Spinal cord (tissue), 10 donors: ENCODE measurements at places on chromosomes 7 and 10. TPM values are rescaled to one million over a fixed set of nuclear protein-coding genes. Genes with fewer than 3 reads are reported as not detected.
A peak's percentile ranks its signal among the peaks of the same experiment; 100 is the strongest.

- no peak for DNase-seq
Observed at GRCh38 chr7:113810080-113810744, 108.6 kb downstream of the PPP1R3A start.

The LBX1 gene
- total RNA-seq: 4.0 TPM

The RAPGEF5 gene
- total RNA-seq: 76.4 TPM

The RNF32 gene
- 2.2 TPM for total RNA-seq

DNA sequence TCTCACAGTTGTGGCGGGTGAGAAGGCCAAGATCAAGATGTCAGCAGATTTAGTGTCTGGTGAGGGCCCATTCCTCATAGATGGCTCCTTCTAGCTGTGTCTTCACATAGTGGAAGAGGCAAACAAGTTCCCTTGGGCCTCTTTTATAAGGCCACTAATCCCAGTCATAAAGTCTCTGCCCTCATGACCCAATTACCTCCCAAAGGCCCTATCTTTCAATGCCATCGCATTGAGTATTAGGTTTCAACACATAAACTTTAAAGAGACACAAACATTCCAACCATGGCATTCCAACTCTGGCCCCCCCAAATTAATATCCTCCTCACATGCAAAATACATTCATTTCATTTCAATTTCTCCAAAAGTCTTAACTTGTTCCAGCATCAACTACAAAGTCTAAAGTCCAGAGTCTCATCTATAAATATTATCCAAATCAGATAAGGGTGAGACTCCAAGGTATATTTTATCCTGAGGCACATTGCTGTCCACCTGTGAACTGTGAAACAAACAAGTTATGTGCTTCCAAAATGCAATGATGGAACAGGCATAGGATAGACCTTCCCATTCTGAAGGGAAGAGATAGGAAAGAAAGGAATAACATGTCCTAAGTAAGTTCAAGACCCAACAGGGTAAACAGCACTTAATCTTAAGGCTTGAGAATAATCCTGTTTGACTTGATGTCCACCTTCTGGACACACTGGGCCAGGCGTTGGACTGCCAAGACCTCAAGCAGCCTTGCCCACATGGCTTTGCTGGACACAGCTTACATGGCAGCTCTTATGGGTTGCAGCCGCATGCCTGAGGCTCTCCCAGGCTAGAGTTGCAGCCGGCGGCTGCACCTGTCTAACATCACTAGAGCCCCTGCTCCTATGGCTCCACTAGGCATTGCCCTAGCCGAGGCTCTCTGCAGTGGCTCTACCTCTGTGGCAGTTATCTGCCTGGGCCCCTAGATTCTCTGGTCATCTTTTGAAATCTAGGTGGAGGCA, 312.8 kb downstream of the TNS3 start:
- DNase-seq: no peak

DNA sequence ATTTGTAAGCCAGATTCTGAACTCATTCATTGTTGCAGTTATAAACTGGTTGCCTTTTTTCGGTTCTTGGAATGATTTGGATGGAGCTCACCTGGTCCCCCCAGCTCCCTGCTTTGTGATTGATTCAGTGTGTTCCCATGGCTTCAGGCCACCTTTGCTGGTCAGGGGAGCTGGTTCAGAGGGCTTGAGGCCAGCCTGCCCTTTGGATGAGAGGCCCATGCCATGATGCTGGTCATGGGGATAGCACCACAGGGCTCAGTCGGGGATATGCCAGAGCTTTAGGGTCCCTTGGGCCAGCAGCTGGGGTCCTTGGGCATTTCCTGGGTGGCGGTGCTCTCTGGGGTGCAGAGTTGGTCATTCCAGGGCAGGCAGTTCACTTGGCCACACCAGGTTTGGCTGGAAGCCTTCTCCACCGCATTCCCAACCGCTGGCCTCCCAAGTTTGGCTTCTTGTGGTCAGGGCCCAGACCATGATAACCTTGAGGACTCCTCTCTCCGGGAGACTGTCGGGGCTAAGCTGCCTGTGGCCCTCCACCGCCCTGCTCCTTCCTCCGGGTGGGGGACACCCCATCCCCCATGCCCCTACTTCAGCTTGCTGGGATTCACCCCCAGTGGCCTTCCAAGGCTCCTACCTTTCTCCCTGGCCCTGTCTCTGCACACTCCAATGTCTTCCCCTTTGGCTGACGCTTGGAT, 65.1 kb downstream of the MGMT start:
- DNase-seq: no peak

The CLIP2 gene
- 44.9 TPM for total RNA-seq

DNA sequence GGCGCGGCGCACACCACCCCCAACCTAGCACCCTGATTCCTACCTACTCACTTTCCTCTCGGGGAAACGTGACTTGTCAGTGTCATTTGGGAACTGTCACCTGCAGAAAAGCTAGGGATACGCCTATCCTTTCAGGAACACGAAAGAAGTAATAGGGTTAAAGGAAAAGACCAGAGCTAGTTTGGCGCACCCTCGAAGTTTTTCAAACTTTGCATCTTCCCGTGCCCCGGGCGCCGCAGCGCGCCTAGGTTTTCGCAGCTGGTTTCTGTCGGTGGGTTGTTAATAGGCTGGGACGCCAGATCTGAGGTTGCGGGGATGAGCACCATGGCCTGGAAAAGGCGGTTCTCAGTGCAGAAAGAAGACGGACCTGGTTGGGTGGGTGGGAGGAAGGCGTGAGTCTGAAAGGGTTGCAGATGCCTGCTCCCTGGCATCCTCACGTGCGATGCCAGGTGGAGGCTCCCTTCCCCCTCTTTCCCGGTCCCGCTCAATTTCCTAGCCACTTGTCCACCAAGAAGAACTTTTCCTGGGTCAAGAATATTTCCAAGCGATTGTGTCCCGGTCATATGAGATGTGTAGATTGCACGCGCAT, 568 bp upstream of the MEOX2 start:
- DNase-seq: no peak

DNA sequence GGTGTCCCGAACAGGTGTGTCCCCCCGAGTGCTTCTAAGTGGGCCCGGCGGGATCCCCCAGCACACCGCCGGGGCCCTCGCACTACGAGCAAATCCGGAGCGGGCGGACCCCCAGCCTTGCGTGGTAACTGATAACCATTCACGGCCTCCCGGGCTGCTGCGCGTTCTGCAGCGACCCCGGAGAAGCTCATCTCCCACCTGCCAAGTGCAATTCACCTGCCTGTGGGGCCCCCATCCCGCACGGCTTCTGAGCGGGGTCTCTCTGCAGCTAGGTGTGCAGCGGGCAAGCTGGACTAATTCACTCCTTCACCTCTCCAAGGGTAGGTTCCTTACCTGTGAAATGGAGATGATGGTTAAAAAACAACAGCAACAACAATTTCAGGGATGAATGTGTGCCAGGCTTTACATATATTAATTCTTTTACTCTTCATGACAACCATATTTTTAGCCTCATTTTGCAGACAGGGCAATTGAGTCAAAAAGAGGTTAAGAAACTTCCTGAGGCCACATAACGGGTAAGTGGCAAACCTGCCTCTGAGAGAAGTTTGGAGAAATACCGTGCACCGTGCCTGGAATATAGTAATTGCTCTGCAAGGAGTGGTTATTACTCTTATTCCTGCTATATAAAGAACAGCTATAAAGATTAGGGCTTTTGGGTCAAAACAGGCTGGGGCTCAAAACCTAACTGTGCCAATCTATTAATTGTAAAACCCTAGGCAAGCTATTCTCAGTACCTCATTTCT, 652 bp upstream of the PODXL start:
- peak; percentile 76 for DNase-seq

DNA sequence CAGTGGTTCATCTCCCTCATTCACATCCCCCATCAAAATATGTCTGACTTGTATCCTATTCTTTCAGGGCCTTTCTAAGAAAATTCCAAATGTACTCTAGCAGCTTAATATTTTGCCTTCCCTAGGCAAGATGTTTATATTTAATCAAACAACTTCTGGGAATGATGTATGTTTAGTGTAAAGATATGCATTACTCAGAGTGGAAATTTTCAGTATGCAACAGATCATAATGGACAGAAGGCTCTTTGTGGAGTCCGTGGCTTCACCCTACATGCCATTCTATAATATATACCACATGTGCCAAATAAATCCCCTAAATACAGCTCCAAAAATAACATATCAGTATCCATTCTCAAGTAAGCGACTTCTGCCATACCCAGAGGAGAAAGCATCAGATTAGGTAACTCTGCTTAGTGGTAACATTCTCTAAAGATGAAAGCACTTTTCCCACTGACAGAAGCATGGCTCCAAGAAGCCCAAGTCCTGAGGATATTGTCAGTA, 316.6 kb downstream of the KCNMA1 start:
- DNase-seq: no peak

The DGKI gene
- total RNA-seq: 21.5 TPM

DNA sequence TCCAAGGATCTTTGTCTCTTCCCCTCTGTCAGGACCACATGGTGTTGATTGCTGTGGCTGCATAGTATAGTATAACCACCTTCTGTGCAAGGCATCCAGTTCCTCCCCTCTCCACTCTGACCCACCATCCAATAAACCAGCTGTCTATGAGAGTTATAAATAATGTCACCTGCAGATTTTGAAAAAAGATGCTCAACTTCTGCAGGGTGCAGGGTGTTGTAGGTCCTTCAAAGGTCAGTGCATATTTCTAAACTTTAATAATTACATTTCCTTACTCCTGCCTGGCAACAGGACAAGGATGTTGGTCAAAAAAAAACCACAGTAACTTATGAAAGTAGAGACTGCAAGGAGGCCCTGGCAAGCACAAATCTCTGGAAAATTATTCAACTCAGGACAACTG, 166.2 kb downstream of the PKD1L1 start:
- DNase-seq: no peak

- no peak for DNase-seq
Observed at GRCh38 chr10:10421071-10421470, 596.6 kb upstream of the CELF2 start.

DNA sequence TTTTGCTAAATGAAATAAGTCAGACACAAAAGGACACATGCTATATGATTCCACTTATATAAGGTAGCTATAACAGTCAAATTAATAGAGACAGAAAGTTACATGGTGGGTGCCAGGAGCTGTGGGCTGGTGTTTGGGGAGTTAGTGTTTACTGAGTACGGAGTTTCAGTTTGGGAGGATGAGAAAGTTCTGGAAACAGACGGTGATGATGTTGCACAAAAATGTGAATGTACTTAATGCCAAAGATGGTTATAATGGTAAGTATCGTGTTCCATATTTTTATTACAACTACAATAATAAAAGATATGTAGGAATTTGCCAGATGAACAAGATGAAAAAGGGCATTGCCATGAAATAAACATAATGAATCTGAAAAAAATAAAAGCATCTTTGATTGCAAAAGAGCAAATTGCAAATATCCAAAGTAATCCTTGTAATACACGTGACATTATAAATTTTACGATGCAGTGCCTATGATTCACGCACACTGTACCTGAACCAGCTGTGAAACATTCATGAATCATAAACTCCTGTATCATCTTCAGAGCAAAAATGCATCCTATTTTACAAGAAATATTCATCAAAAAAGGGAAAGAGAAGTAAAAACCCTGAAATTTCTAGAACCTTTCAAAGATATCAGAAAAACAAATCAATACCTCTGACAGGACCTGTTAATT, 676.7 kb downstream of the PCDH15 start:
- no peak for DNase-seq

DNA sequence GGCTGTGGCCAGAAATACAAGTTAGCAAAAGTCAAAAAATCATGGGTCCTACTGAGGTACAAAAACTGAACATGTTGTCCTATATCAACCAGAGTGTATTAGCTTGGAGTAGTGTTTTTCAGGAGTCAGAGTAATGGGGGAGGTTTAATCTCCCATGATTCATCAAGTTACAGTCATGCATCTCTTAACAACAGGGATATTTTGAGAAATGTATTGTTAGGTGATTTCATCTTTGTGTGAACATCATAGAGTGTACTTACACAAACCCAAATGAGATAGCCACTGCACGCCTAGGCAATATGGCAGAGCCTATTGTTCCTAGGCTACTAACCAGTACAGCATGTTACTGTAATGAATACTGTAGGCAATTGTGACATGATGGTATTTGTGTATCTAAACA, 14.9 kb upstream of the TES start:
- no peak for DNase-seq

The PAX4 gene
- not detected for total RNA-seq

- DNase-seq: no peak
Observed at GRCh38 chr10:48890888-48891850, 48.5 kb downstream of the LRRC18 start.

The SLC29A4 gene
- total RNA-seq: 7.7 TPM

DNA sequence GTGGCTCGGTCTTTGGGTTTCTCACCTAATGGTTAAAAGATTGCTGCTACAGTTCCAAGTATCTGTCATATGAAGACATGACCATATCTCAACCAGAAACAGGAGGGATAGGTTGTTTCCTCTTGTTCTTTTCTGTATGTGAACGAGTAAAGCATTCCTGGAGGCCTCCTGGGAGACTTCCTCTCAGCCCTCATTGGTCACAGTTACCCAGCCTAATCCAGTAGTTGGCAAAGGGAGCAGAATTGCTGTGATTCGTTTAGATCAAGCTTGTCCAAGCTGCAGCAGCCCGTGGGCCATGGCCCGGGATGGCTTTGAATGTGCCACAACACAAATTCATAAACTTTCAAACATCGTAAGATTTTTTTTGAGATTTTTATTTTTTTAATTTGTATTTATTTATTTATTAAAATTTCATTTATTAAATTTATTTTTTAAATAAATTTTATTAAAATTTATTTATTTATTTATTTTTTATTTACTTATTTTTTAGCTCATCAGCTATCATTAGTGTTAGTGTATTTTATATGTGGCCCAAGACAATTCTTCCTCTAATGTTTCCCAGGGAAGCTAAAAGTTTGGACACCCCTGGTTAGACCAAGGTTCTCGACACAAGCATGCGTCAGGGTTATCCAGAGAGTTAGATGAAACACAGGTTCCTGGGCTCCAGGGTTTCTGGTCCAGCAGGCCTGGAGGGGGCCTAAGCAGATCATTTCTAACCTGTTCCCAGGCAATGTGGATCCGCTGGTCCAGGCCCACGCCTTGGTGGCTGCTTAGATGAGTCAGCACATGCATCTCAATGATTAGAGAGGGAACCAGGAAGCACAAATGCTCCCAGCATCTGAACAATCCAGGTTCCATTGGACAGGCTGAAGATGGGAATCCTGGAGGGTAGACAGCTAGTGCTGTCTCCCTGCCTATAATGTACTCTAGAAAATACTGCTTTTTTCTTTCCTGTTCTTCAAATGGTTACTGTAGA, 25.6 kb downstream of the CDC123 start:
- peak; percentile 2 for DNase-seq

DNA sequence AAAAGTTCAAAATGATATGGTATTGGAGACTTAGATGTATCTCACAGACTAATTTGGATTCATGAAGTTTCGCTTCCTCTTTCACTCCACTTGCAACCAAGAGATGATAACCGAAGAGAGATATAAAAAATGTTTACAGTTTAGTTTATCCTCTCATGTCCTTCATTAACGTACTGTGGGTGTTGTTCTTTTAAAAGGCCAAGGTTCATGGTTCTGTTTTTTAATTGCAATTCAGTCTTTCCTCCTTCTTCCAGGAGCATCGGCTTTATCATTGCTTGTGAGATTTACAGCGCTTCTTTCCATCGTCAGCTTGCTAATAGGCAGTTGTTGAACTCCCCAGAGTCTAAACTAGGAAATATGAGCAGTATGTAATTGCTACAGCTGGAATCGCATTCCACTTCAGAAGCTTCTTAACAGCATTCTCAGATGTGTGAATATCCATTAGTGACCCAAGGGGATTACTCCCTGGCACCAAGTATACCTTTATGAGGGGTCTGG, 75.9 kb upstream of the HGF start:
- no peak for DNase-seq

GRCh38 chr7:153934048-153934447, 118.2 kb upstream of the DPP6 start:
- no peak for DNase-seq
